ENCODE measurements at places on chromosomes 6 and 20.

- DNase-seq, result no peak
Observed at GRCh38 chr6:11229655-11230046, 2.8 kb downstream of the NEDD9 start.

- DNase-seq, result no peak
Observed at GRCh38 chr6:14555804-14556203, 438.2 kb downstream of the CD83 start.

DNA sequence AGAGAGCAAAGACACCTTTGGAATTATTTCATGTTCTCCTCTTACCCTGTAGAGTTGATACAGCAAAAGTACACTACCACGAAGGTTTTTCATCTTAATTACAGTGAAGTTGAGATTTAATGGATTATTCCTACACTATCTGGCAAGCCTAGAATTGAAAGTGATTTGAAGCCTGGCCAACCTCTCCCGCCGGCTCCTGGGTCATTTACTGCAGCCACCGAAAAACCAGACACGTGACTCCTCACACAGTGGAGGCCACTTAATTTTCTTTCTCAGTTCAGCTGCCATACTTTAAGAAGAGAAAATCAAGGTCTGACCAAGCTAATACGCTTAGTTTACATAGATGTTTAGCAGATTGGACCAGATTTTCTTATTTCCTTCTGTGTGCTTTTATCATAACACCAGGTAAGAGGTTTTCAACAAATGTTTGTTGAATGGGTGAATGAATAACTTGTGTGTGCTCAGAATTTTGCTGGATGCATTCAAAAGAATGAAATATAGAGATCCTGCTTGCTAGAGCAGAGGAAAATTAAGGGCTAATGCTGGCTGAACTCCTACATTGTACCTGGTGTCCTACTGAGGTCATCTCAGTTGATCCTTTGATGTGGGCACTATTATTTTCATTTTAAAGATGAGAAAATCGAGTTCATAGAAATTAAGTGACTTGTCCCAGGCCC, 97.2 kb upstream of the PDE10A start:
- DNase-seq, result no peak

DNA sequence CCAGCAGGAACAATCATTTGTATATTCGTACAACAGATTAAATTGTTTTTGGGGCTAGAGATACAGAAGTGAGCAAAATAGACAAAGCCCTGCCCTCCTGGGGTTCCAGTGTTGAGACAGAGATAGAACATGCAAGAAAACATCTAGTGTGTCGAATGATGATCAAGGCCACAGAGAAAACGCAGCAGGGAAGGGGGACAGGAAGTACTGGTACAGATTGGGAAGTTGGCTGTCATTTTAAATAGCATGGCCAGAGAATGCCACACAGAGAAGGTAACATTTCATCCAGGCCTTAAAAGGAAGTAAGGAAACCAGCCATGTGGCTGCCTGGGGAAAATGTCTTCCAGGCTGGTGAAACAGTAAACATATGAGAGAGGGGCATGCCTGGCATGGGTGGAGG, 202.6 kb upstream of the MYLIP start:
- no peak for DNase-seq

GRCh38 chr6:17042422-17043147, 59.3 kb upstream of the STMND1 start:
- DNase-seq, result peak; percentile 76

- DNase-seq, result no peak
Observed at GRCh38 chr6:105398859-105399258, 4.0 kb downstream of the PREP start.

DNA sequence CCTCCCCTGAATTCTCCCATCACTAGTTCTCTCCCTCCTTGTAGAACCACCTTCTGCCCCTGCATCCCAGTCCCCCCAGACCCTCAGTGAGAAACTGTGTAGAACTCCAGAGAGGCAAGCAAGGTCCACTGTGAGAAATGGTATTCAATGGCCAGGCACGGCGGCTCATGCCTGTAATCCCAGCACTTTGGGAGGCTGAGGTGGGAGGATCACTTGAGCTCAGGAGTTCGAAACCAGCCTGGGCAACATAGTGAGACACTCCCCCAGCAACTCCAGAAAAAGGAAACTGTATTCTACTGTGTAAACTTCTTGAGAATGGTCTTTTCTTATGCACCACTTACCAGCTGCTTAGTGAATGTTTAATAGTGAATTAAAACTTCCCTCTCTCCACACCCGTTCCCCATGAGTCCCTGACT, 8.2 kb upstream of the CD83 start:
- no peak for DNase-seq

DNA sequence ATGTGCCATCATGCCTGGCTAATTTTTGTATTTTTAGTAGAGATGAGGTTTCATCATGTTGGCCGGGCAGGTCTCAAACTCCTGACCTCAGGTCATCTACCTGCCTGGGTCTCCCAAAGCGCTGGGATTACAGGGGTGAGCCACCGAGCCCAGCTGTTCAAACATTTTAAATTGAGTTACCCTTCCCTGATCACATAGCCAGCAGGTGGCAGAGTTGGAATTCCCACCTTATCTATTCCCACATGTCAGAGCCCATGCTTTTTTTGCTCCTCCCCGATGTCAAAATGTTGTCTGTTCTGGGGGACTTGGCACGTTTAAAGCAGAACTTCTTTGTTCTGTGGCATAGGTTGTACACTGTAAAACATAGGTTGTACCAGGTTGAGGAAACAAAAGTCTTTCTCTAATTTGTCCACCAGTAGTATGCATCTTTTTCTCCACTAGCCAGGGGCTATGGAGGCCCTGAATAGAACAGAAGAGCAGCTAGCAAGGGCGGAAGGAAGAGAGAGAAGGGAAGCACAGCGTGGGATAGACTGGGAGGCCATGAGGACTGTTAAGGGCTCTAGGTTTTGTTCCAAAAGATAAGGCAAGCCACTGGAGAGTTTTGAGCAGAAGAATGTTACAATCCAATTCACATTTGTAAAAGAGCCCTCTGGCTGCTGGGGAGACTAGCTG, 7.3 kb upstream of the LBP start:
- no peak for DNase-seq
